CD4-positive, alpha-beta T cell treated with Interleukin-4 for 1 hour (primary cell): ENCODE measurements at places on chromosomes 3 and 15.

DNA sequence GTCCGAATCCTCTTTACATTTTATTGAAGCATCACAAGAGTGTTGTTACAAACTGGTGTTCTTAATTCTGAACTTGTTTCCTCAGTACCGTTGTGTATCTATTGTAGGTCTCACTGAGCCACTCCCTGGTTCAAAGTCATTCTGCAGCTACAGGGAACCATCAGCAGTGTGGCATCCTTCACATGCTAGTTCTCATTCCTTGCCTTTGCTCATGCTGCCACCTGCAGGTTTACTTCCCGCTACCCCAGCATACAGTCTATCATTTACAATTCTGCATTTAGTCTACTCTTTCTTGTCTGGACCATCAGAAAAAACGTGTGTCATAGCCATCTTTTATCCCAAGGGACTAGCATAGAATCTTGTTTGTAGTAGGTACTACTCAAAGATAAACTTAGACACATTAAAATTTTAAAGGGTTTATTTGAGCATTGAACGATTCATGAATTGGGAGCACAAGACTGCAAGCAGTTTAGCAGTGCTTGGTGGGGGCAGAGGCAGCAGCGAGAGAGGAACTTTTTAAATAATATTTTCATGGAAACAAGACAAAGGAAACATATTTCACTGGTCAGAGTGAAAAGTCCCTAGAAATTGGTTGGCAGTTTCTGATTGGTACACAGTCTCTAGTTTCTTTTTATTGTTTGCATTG is 402.1 kb downstream of the CADM2 start:
- no peak for DNase-seq

DNA sequence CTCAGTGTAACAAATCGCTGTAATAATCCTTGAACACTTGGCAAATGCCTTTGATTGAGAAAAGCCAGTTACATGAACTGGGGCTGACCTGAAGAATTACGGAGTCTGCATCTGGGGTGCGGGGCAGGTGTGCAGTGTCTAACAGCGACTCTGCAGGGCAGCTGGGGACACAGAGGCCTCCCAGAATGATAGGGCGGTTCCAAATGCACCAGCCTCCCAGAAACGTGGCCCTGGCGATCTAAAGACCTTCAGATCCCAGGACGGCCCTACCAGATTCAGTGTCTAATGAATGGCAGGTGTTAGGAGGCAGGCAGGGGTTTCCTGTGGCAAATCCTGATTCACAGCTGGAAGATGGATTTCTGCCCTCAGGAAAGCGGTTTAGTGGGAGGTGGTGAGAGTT is 100.5 kb upstream of the RGMA start:
- DNase-seq, result no peak

DNA sequence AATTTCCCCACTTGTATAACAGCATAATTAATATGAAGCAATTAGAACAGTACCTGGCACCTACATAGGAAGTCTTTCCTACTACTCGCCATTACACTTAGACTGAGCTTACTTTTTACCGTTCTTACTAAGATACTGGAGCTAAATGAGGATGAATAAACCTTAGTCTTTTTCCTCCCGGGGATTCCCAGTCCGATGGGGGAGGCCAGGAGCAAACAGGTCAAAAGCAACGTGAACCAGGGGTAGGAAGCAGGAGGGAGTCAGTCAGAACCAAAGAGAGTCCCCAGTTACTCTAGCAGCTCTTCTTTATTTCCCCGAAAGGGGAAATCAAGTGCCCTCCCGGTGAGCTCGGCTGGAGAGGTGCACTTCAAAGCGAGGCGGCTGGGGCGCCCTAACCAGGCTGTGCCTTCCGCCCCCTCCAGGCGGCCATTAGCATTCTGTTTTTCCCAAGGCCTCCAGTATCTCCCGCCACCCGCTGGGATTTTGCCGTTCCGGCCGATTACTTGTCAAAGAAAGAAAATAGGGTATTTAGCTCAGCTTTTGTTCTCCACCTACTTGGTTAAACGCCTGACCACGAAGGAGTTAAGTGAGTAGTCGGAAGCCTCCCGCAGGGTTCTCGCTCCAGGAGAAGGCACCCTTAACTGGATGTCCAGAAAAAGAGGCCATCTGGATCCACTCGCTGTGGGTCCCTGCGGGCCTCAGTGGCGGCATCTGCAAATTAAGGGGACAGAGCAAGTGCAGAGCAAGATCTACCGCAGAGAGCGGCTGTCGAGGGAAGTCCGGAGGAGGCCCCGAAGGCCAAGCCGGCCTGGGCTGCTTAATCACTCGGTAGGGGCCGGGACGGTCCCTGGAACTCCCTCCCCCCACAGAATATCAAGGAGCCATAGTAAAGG is 6.3 kb upstream of the EOMES start:
- no peak for DNase-seq

- DNase-seq, result no peak
Measured at GRCh38 chr15:56001471-56002078, 8.2 kb upstream of the NEDD4 start.

DNA sequence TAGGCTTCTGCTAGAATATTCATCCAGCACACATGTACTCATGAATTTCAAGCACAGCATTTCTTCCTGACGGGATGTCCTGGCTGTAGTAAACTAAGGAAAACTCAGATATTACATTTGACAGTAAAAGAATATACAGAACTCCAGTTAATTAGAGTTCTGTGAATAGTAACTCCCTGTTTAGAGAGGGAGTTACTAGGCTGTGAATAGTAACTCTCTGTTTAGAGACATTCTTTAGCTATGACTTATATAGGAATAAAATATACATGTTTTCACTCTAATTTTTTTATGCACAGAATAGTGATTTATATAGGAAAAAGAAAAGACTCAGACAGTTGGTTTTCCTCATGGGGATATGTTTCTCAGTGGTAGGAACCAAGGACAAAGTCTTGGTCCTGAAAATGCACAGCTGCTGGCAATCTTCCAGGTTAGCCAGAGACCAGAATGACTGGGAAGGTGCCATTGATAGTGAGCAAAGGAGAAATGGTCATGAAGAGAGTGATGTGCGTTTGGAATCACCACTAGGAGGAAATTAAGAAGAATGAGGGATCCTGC is 480.7 kb upstream of the THBS1 start:
- DNase-seq, result no peak

GRCh38 chr3:31724651-31725050 is 191.9 kb downstream of the STT3B start:
- DNase-seq, result no peak

DNA sequence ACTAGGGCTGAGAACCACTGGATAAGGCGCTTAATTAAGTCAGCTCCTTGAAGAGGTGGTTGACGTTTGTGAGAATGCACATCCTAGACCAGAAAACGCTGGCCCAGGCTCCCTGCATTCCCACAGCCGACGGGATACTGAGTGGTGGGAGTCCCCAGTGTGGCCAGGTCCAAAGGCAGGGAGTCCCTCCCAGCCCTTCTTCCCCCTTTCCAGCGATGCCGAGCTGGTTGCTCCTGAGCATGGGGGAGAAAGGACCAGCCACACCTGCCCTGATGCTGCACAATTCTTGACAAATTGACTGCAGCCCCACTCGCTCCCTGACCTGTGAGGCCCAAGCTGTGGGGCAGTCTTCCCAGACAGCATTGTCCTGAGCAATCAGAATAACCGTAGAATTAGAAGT is 79.5 kb upstream of the PXYLP1 start:
- DNase-seq, result no peak

- DNase-seq, result no peak
Measured at GRCh38 chr3:146504498-146505197, 35.3 kb upstream of the PLSCR2 start.

DNA sequence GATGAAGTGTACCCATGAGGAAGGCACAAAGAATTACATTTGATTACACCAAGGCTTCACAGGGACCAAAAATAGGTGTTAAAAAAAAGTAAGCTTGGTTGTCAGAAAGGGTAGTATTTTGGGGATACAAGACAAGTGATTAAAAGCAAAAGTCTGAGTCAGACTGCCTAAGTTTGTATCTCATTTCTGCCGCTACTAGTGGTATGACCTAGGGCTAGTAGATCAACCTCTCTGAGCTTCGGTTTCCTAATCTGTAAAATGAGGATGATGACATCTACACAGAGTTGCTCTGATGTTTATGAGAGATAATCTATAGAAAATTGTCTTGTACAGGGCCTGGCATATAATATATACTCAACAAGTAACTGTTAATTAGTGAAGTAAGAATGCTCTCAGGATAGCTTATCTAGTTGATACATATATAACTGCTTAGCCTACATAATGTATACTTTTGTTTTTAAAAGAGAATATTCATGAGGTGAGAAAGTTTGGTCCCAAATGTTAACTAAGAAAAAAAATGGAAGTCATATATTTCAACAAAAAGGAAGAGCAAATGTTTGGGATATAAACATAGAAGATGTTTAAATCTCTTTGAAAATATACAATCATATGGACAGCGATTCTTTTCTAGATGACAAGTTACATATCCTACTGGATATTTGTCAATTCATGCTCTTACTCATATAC is 163.0 kb upstream of the SLC2A2 start:
- no peak for DNase-seq

DNA sequence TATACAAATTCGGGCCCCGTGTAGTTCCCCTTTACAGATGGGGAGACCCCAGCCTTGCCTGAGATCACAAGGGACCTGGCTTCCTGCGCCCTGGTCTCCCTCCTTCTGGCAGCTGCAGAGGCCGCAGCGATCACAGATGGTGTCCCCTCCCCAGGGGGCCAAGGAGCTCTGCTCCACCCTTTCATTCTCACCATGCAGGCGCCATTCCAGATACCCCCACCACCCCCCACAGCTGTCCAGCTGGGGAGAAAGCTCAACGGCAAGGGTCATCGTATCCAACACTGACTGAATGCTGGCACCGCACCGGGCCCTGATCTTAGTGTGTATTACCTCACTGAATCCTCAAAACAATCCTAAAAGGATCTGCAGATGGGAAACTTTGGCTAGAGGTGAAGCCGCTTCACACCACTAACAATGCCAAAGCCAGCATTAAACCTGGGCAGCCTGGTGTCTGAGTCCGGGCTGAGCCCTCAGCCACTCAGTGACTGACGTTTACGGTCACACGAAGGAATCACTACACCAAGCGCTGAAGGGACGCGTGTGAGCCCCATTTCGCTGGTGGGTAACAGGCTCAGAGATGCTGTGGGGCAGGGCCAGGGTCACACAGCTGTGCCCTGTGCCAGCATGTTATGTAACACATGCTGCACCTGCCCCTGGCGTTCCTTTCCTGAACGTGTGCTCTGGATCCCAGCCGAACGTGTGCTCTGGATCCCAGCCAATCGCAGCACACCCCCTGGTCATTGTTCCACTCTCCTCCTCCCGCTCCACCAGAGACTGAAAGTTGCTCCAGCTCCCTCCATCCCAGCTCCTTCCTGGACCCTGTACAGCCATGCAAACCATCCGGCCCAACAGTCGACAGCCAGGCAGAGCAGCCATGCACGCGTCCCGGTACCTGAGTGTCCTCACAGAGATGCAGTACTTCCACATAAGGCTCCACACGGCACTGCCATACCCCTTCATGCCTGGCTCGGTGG is 51.8 kb downstream of the IQSEC1 start:
- no peak for DNase-seq

DNA sequence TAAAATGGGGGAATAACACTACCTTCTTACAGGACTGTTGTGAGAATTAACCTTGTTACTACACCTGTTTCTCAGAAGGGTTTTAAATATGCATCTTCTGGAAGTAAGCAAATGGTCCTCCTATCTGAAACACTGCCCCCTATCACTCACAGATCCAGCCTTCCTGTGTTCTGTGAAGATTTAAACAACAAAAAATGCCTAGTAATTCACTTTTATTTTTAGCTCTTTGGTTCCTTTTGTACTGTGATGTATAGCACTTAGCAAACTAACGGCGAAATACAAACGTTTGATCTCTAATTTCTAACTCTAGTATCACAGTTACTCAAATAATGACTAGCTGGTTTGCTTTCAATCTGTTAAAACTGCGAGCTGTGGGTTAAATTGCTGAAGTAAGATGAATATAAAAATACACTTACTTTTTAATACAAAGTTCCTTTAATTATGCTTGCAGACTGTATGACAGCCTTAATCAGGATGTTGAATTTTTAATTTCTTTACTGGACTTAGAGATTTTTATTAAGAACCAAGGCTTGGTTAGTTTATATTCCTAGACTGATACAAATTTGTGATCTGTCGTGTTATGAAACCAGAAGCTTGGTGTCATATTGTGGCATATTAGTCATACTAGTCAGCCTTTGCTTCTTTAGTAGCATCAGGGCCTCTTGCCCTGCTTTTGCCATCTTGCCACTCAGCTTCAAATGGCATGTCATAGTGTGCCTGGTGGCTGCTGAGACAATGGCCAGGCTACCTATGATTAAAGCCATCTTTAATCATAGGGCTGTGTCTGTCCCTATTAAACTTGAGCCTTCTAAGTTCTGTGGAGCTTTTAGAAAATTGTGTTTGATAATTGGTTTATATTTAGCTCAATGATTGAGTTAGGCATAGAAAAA is 9.2 kb downstream of the EIF3J start:
- DNase-seq, result peak; percentile 46

DNA sequence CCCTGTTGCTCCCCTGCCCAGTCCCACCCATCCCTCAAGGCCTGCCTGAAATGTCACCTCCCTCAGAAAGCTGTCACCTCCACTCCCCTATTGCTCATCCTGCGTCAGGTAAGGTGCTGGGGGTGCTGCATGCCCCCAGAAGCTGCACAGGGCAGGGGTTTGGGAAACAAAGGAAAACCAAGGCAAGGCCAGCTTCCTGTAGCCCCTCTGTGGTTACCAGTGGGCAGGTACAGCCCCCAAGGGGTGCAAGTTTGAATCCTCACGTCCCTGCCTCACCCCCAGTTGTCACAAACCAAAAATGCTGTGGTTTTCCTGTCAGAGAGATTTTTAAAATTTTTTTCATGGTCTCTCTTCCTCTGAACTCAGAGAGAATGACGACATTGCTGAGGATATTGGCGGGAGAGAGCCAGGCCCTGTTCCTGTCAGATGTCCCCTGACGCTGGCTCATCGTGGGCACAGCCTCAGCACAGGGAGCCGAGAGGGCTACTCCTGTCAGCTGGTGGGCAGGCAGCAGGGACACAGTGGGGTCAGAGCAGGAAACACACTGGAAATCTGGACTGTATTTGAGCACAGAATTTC is 27.0 kb downstream of the PSTPIP1 start:
- DNase-seq, result peak; percentile 75

- DNase-seq, result no peak
Measured at GRCh38 chr15:52715411-52715810, 36.2 kb upstream of the ATOSA start.

DNA sequence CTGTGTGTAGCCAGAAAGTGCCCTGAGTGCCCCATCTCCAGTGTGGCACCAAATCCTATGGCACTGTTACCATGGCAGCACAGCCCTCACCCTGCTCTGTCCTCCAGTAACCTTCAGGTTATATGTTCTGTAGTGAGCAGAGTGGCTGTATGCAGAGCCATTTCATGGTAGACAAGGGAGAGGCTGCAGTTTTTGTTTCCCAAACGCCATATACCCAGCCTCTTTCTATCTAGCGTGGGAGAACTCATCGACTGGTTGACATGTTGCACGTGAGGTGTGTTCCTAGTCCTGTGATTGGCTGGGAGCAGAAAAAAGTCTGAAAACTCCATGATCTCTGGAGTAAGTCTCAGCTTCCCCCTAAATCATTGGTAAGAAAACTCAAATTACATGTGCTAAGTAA is 2.0 kb downstream of the SIDT1 start:
- DNase-seq, result no peak

DNA sequence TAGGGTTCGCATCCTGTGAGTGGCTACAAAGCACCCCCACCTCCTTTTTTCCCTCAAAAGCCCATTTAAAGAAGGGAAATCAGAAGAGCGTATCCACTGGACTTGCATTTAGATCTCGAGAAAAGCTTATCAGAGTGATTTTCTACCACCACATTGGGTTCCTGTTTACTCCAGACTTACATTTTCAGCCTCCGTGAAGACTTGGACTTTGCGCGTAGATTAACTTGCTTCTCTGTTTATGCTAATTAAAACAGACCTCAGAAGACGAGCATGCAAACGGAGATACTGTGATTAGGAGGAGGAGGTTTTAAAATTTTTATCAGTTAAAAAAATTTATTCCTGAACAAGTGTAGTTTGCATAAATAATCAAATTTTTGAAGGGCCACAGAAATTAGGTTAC is 115.7 kb downstream of the AKAP13 start:
- no peak for DNase-seq
